ENCODE measurements at places on chromosomes 3 and 15.

DNA sequence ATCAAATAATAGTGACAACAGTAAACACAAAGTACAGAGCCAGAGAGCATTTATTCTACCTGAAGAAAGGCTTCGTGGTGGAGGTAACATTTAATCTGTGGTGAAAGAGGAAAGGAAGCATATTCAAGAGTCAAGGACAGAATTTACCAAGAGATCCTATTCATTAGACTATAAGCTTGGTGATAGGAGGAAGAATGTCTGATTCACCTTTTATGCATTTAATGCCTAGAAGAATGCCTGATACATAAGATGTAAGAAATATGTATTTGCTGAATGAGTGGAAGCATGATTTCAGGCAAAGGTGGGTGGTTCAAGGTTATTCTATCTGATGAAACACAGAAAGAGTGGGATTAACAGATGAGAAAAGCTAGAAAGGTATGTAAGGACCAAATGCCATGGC lies 119.8 kb downstream of the SERPINI1 start:
- DNase-seq: no peak

- peak; percentile 65 for DNase-seq
Observed at GRCh38 chr3:45507820-45508317, 86.7 kb upstream of the LIMD1 start.

DNA sequence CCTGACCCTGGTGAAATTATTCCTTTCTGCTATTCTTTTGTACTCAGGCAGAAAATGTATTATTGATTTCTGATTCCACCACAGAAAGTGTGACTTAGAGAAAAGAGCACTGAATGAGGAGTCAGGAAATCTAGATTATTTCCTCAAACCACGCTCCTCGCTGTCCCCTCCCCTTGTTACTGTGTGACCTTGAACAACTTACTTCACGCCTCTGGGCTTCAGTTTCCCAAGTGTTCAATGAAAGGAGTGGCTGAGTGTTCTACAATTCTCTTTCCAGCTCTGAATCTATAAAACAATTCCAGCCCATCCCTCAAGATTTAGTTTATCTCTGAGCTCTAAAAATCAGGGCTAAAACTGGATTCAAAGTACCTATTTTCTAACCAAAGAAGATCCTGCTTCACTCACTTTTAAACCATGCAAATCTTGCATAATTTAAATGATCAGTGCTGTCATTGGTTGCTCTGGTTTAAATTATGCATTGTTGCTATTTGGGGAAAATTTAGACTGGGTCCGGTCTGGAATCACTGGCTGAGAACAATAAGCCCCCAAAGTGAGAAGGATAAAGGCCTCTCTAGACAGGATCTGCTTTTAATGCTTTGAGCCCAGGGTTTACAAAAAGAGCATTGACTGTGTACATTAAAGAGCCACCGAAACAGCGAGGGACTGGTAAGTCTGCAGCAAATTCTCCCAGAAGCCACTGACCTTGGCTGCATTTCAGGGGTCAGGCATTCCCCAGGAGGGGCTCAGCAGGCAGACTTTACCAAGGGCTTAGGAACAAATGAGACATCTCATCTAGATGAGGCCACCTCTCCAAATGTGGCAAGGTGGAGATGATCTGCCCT lies 3.2 kb downstream of the TNIK start:
- no peak for DNase-seq

DNA sequence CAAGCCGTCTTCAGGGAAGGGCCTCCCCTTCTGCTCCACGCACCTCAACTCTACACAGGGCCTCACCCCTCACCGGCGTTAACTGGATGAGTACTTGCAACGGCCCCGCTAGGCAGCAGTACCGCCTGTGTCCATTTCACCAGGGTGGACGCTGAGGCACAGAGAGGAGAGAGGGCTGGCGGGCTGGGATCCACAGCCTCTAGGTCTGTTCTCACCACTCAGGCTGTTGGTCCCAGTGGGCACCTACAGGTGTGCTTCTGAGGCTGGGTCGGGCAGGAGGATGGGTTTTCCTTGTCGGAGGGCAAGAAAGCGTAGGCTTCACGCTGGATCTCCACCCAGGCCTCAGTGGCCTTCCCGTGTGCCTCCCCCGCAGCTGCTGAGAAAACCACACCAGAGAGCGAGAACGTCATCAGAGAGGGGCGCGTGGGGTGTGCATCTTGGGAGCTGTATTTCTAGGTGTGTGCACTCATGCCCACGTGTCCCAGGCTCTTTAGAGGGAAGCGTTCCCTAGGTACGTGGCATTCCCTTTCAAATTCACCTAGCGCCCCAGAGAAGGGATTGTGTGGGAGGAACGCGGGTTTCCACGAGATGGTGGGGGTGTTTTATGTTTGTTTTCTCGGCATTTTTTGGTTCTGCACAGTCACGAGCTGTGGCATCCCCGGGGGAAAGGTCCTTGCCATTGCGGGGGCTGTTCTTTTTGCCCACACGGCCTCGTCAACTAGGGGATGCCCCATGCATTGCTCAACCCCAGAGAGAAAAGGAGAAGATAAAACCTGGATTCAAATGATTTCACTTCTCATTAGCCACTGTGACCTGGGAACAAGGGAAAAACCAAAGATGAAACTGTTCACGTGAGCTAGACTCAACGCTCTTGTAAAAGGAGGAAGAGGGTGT lies 67.7 kb downstream of the MGLL start:
- no peak for DNase-seq

DNA sequence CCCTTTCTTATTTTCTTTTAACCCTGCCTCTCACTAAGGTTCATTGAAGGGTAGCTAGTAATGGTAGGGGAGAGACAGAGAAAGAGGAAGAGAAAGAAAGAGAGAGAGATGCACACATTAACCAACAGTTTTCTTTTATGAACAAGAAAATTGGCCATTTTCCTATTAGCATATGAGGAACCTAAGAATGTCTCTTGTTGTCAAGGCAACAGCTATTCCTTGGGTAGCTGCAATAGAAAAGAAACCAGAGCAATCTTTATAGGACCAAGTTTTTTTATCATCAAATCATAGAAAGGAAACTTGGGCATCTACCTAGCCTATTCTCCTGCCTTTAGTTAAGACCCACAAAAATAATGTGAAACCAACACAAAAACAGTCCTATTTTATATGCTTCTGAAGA lies 15.0 kb upstream of the CCDC39 start:
- DNase-seq: no peak

- DNase-seq: no peak
Observed at GRCh38 chr15:91465086-91465485, 365.0 kb downstream of the SV2B start.

DNA sequence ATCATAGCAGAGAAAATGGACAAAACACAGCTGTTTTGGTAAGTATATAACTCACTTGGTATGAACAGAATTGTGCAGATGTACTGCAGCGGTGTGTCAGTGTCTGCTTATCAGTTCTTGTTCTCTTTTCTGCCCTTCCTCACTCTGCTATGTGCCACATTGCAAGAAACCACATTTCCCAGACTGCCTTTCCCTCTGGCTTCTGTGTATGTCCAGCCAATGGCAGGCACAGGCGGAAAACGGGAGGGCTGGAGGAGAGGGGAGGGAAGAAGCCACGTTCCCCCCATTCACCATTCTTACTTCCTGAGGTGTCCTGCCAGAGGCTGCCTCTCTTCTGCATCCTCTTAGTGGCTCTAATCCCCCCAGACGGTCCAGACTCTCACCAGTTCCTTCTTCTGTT lies 15.4 kb downstream of the HHLA2 start:
- DNase-seq: no peak

DNA sequence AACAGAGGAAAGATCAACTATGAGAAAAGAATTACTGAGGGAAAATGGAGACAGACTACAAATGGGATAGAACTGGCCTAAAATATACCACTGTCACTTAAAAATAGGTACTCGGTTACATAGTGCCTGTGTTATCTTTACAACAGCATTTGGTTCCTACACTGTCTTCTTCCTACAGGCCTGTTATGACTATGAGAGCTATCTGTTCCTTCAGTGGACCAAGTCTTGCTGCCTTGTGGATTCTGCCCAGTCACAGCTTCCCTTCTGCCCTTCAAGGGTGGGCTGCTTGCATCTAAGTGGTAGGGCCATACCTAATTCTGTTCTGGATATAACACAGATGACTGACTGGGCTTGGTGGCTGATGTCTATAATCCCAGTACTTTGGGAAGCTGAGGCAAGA lies 13.8 kb upstream of the ARHGEF3 start:
- no peak for DNase-seq

GRCh38 chr15:77839456-77839855 lies 206.7 kb upstream of the LINGO1 start:
- DNase-seq: no peak

- no peak for DNase-seq
Observed at GRCh38 chr3:42886294-42886822, 10.7 kb upstream of the CYP8B1 start.

DNA sequence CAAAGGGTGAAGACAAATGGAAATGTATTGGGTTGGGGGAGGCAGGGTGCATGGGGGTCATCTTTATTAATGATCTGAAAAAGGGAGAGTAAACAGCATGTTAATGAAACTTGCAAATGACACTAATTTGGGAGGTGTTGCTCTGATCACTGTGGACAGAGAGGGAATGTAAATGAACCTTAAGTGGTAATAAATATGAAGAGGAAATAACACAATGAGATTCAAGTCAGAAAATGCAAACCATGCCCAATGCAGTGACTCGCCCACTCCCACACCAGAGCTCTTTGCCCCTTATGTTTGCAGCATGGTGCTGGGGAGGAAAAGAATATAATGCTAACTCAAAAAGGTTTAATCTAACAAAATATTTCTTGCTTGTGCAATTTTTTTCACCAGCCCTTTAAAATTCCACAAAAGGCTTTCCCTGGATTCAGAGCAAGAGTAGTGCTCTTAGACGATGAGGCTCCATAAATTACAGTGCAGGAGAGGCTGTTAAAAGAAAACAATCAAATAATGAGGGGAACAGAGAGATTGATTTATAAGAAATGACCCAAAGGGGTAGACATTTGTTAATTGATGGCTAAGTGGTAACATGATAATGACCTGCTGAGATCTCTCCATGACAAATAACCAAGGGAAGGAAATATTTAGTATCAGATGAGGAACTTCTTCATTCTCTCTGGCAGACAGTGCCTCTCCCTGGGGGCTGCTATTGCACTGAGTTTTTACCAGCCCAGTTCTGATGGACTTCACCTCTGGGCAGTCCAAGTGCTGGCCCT lies 210.0 kb upstream of the PPP2R3A start:
- DNase-seq: no peak

- DNase-seq: no peak
Observed at GRCh38 chr15:26070095-26070532, 207.0 kb upstream of the ATP10A start.

DNA sequence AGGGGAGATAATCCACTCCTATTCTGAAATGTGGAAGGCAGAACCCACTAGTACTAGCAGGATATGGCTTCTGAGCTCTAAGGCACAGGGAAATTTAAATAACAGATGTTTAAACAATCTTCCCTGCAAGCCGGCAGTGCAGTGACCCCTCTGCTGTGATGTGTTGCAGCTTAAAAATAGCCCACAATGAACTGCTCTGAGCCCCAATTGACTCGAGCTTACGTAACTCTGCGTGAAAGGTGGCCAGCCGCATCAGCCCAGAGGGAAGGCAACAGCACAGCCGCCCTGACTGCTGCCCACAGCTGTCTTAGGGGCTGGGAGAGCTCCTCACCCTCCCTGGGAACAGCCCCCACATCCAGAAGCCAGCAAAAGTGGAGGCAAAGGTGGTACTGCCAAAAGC lies 12.5 kb upstream of the CAMKV start:
- DNase-seq: no peak

- DNase-seq: no peak
Observed at GRCh38 chr15:50418041-50418583, 6.1 kb upstream of the USP8 start.

- no peak for DNase-seq
Observed at GRCh38 chr15:53328341-53328740, 431.1 kb downstream of the WDR72 start.
